ENCODE measurements at places on chromosomes 3 and 15. TPM values are rescaled to one million over a fixed set of nuclear protein-coding genes. Genes with fewer than 3 reads are reported as not detected.

The ULK4 gene
- total RNA-seq = 1.1 TPM

The APOD gene
- 468 TPM for total RNA-seq

The GRAMD1C gene
- total RNA-seq = 0.53 TPM

The CAPN3 gene
- 216 TPM for total RNA-seq

The CDHR4 gene
- total RNA-seq = not detected
